ENCODE measurements at places on chromosomes 12 and 14. TPM values are rescaled to one million over a fixed set of nuclear protein-coding genes. Genes with fewer than 3 reads are reported as not detected.

The TMEM119 gene
- under 0.01 TPM for total RNA-seq

The SLC6A12 gene
- not detected for total RNA-seq

The USP44 gene
- total RNA-seq: 5.4 TPM

The CCDC175 gene
- not detected for total RNA-seq

The SERPINA12 gene
- not detected for total RNA-seq

The AQP5 gene
- 0.47 TPM for total RNA-seq

- DNase-seq: no peak
Measured at GRCh38 chr12:56916296-56916995, 17.8 kb downstream of the SDR9C7 start.

DNA sequence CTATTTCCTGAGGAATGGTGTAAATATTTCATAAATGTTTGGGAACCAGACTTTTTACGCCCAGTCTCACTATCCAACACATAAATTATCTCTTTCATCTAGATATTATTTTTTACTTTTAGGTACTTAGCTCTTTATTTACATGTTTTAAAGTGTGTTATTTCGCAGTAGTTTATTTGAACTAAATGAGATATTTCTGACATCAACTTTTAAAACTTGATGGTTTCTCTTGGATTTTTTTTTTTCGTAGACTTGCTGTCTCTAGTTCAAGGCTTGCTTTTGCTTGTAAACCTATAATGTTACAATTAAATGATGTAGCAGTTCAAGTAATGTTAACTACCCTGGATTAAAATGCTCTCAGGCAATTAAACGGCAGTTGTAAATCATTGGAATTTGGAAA lies 241.7 kb upstream of the PDE3A start:
- no peak for DNase-seq

DNA sequence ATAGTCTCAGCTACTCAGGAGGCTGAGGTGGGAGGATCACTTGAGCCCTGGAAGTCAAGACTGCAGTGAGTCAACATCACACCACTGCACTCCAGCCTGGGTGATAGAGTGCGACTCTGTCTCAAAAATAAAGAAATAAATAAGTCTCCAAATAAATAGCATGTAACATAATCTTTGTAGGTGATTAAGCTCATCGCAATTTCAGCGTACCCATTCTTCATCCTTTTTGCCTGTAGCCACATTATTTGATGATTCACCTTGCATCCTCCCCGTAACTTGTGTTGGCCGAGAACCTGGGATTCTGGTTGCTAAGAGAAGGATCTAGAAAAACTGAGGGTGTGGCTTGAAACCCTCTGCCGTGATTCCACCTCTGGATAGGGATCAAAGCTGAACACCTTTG lies 115.1 kb downstream of the GALC start:
- DNase-seq: no peak

DNA sequence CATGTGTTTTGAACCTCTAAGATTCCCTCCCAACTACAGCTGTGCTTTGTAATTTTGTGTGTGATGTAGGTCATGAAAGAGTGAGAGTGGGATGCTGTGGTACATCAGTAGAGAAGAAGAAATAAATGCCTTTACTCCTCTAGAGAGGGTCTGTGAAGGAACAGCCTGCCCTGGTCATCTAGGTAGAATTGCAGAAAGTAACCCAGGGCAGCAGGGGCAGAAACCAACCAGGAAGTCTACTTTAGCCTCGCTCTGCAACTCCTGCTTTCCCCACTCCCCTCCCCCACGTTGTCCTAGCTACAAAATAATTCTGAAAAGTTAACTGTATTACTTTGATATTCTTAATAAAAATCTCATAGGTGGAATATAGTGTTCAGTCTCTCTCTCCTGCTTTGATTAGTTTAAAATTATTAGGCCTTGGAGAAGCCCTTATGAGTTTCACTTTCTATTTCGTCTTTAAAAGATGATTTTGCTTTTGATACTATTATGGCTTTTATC lies 7.5 kb downstream of the TBK1 start:
- peak; percentile 36 for DNase-seq

- no peak for DNase-seq
Measured at GRCh38 chr12:44286336-44286735, 450.5 kb downstream of the TMEM117 start.

GRCh38 chr14:69288011-69288771 lies 28.2 kb downstream of the GALNT16 start:
- peak; percentile 61 for DNase-seq

DNA sequence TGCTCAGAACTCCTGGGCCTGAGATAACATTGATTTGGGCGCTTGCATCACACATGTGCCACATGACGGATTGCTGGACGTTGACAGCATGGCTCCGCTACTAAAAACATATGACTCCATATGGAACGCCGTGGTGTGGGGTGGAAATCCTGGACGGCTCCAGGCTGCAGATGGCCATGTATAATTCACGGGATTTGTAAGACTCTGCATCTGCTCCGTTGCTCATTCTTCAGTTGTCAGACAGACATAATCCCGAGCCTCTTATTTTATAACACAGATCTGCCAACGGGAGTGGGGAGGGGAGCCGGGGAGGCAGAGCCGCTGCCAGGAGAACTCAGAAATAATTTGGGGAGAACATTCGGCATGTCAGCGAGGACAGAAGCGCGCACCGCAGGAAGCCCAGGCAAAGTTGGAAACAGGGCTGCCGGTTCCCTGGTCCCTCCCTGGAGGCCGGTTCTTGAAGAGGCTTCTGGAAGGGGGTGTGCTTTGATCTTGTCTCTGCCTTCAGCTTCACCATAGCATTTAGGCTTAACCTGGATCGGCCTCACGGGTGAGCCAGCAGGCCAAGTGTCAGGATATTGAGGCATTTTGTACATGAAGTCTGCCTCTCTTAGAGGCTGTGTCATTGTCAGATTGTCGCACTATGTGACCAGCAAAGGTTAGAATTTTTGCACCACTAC lies 45.8 kb upstream of the MYL2 start:
- DNase-seq: no peak

DNA sequence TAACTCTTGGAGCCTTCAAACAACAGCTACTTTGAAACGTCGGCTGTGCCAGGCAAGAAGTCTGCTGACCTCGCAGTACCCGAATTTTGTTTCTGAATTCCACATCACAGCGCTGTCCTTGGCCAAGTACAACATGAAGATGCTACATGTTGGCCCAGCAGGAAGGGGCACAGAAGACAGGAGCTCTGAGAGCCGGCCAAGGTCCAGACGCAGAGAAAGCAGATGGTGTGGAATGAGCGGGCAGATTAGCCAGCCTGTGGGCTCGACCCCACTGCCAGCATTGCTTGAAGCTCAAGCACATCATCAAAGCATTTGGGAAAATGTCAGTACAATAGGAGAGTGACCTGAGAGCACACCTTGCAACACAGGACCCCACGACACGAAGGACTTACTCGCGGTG lies 64.5 kb downstream of the FZD10 start:
- DNase-seq: no peak

DNA sequence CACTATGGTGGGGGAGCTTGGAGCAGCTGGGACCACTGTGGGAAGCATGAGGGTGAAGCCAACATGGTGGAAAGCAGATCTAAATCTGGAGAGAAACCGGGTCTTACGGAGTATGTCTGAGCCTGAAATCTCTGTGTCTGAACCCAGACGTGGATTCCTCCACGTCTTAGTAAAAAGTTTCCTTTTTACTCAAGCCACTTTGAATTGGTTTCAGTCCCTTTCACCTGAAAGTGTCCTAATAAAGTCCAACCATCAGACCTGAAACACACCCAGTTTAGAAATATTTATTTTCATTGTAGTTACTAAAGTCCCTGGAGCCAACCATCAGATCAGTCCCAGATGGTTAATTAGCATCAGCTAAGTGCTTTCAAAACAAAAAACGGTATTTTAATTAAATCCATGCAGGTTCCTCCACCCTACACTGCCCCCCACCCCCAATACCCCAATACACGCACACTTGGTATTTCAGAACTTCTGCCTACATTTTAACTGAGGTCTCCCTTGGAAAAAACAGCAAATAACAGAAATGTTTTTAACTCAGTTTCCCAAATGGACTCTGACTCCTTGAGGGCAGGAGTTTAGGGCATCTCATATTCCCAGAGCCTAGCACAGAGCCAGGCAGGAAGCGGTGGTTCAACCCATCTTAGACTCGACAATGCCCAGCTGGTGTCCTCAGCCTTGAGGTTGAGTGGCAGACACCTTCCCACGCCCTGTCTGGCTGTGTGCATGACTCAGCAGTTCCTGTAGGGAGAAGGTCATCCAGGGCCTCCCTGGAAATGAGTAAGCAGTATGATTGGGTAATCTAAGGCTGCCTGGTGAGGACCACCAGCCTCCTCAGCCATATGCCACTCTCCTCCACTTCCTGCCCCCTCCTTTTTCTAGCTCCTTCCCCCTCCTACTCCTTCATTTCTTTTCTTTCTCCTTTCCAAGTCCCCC lies 175.8 kb downstream of the TTC8 start:
- peak; percentile 71 for DNase-seq

DNA sequence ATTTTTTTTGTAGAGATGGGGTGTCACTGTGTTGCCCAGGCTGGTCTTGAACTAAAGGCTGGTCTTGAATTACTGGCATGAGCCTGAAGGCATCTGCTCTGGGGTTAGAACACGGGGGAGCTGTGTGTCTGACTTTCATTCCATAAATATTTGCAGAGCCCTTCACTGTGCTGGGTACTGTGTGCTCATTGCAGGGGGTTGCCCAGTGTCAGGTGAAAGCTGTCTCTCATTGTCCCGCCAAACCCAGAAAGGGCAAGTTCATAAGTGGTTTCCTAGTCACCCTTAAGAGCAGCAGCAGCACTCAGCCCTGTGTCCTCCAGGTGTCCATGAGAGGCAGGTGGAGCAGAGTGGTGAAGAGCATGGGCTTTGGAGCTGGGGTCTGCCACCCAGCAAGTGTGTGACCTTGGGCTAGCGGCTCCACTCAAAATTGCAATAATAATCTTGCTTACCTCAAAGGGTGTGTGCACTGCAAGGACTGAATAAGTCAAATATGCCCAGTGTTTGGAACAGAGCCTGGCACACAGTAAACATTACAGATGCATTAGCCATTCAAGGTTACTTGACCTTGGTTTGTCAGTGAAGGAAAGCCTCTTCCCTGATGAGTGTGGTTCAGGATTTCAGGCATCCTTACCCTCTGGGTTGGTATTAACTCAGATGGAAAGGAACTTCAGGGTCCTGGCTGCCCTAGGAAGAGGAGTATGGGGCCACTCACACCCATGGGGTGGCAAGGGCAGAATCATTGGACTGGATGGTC lies 4.4 kb upstream of the SMIM41 start:
- DNase-seq: no peak

DNA sequence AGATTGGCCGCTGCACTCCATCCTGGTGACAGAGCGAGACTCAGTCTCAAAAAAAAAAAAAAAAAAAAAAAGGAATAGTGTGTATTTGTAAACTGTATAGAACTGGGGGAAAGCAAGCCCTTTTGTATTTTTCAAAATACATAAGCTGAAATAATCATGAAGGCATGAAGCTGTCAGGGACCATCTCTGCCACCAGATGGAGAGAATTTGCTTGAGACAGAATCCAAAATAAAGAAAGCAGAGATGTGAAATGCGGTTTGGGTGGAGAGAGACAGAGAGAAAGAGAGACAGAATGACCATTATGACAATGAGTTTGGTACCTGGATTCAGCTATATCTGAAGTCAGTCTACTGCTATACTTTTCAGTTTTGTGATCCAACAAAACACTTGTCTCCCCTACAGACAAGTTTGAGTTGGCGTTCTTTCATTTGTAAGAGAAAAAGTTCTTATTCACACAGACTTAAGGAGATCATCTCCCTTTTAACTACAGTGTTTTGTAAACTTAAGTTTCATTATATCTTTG lies 155.7 kb upstream of the LRIG3 start:
- no peak for DNase-seq

DNA sequence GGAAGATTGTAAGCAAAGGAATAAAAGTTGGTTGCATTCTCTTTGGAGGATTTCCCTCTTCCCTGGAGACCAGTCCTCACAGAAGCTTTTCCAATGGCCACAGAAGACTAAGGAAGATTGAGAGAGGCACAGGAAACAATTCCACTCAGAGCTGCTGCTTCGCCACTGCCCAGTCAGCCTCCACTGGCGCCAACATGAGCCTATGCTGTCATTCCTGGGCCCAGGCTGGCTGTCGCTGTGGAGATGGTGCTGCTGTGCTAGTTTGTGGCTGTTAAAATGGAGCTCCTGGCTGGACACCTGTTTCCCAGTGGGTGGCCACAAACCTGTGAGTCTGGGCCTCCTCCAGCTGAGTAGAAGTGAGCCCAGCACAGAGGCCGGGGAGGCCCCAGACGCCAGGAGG lies 6.6 kb downstream of the P2RX7 start:
- DNase-seq: no peak

DNA sequence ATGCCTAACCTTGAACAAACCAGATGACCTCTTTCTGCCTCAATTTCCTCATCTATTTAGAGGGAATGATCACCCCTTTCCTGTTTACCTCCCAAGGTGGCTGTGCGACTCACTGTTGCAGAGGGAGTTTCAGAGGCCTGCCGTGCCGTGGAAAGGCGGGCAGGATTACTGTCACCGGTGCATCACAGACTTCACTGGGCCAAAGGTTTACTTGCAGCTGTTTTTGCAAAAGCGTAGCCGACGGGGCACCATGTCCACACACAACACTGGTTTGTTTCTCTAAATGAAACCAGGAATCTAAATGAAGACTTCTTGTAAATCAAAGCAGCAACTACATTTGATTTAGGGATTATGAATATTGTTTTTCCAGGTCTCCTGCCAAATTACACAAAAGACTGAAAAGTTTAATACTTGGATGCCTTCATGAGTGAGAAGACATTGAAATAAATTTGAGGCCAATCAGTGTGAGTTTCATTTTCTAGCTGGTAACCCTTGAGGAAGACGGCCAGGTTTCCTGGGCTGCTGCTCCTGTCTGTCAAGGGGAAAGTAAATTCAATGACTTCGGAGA lies 696.1 kb upstream of the TMEM132C start:
- no peak for DNase-seq

DNA sequence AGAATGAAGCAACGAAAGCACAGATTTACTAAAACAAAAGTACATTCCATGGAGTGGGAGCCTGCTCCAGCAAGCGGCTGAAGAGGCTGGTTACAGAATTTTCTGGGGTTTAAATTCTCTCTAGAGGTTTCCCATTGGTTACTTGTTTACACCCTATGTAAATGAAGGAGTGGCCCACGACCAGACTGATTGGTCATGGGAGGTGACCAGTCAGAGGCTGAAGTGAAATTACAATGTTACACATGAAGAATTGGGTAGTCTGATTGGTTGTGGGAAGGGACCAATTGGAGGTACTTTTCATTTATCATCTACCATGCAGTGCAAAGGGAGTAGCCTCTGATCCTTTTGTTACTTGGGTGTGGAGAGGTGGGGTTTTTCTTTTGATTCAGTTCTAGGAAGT lies 36.2 kb upstream of the APPL2 start:
- DNase-seq: no peak

GRCh38 chr12:80269803-80270552 lies 170.6 kb downstream of the OTOGL start:
- peak; percentile 78 for DNase-seq

GRCh38 chr14:24965934-24966578 lies 83.9 kb downstream of the STXBP6 start:
- no peak for DNase-seq

GRCh38 chr14:102584871-102585869 lies 7.3 kb upstream of the RCOR1 start:
- DNase-seq: peak; percentile 39

DNA sequence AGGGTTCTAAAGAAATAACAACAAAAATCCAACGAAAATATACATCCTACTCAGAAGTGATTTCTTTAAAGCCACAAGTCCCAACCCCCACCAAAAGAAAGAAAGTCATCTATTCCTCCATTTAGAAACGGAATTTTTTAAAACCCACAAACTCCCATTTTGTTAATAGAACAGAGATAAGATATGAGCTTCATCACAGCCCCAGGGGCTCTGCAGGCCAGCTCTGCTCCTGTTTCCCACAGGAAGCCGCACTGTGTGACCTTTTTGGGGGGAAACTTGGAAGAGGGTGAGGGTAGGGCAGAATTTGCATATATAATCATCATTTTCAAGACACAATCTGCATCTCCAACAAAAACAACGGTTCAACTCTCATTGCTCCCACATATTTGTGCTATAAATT lies 2.8 kb downstream of the FBXL14 start:
- DNase-seq: no peak
